ENCODE measurements at places on chromosomes 3 and 15.

DNA sequence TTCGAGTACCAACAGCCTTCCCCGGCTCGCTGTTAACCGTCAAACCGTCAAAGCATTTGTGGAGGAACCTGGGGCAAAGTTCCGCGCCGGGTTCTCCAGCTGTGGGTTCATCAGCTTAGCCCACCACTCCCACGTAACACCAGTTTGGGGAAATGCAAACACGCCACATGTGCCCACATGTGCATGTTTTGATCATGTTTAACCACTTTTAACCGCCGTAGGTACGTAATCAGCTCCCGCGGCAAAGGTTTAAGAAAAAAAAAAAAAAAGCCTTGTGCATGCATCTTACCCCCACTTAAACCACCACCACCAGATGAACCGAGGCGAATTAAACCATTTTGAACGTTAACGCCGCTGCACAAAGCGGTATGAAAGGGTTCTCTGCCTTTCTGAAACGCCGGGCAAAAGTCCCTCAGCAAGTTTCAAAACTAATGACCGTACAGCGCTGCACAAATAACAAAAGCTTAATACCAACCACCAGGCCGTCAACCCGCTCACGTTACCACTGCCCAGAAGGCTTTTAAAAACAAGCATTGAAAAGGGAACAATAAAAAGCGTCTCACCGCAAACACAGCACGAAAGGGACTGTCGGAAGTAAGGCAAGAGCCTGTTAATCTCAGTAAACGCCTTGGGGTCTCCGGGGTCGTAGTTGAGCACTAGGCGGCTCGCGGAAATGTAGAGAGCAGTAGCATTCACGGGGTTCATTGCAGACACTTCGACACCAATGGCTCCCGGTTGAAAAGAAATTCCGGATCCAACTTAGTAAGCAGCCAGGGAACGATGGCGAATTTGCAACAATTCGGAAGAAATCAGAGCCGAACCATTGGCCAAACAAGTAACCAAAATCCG lies 1.5 kb downstream of the MSL2 start:
- DNase-seq = no peak

- DNase-seq = no peak
Measured at GRCh38 chr3:133996251-133996661, 33.5 kb downstream of the SLCO2A1 start.

DNA sequence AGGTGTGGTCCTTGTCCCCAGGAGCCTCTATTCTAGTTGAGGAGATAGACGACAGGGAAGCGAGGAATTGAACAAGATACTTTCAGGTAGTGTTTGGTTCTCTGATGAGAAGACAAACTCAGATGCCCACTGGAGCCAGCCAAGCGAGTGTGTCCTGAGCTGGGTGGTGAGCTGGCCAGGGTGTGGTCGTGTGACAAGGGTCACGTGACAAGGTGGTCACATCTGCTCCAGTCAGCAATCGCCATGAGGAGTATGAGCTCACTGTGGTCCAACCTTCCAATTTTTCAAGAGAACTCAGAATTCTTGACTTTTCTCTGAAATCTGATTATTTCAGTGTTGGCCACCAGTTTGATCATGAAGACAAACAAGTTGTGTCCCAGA lies 39.5 kb downstream of the SLC6A6 start:
- DNase-seq = no peak

DNA sequence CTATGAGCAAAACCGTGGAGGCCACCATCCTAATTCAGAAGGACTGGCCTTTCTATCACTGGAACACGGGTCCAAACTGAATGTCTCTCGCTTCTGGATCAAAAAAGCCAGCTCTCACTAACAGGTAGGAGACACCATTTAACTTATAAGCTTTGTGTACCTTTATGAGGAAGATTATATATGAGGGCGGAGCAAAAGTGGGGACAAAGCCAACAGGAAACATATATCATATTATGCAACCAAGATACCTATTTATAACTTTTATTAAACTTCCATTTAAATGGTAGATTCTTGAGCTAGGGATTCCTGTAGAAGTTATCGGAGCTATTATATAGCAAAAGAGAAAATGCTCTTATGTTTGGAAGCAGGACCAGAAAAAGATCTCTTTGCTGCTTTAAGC lies 78.4 kb downstream of the IGF2BP2 start:
- no peak for DNase-seq

DNA sequence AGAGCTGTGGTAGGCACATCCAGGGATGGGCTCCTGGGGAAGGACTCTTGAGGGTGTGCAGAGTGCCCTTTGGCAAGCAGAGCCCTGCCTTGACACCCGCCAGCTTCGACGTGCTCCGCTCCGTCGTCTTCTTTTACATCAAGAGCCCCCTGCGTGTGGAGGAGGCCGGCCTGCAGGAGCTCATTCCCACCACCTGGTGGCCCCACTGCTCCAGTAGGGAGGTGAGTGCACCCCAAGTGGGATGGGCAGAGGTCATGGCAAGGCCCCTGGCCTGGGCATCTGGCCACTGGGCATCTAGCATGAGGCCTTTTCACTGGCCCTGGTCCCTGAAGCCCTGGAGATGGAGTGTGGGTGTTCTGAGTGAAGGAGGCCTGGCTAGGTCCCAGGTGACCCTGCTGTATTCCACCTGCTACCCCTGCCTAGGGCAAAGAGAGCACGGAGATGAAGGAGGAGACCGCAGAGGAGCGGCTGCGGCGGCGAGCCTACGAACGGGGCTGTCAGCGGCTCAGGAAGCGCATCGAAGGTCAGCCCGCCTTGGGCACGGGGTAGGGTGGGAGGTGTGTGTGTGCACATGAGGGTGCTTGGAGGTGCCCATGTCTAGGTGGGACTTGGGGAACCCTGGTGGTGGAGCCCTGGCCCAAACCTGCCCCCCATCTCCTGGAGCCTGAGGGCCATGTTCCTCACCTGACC lies 12.2 kb downstream of the RNF123 start:
- DNase-seq = no peak

DNA sequence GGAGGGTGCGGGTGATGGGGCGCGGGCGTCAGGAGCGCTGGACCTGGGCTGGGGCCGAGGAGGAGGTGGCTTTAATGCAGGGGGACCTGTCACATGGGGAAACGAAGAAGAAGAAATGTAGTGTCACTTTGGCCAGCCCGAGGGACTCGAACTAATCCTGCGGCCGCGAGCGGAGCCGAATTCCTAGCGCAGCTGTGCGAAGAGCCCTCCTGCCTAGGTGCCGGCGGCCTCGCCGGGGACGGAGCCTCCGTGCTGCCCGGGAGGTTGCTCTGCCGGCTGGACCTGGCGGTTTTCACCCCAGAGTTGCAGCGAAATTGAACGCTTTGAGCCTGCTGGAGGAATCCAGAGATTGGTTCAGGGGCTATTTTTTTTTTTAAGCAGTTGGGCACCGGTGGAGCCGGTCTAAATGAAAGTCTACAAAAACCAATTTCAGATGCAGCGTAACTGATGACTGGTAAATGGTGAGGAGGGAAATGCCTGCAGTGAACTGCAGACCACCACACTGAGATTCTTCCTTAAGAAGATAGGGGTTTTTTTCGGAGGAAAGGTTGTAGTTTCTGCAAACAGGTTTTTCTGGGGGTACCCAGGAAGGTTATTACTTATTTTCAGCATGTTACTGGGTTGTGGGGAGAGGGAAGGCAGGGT lies 662 bp downstream of the TMEM108 start:
- DNase-seq = no peak

GRCh38 chr15:29622637-29623036 lies 199.6 kb downstream of the TJP1 start:
- DNase-seq = no peak

- no peak for DNase-seq
Measured at GRCh38 chr15:63056829-63057228, 14.3 kb downstream of the TPM1 start.

DNA sequence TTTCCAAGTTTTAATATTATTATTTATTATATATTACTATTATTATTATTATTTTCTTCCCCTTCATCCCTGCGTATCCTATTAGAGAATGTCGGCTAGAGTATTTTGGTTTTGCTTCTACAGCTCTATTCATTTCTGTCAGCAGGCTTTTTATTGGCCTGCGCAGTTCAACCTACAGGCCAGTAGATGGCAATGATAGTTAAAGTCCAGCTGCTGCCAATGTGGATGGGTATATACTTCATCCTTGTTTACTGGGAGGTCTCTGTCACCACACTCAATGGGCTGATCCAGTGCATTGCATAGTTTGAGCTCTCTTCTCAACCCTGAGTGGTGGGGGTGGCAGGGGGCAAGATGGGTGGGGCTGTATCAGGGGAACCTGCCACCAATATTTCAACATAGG lies 799.8 kb downstream of the NSUN3 start:
- DNase-seq = peak; percentile 2

DNA sequence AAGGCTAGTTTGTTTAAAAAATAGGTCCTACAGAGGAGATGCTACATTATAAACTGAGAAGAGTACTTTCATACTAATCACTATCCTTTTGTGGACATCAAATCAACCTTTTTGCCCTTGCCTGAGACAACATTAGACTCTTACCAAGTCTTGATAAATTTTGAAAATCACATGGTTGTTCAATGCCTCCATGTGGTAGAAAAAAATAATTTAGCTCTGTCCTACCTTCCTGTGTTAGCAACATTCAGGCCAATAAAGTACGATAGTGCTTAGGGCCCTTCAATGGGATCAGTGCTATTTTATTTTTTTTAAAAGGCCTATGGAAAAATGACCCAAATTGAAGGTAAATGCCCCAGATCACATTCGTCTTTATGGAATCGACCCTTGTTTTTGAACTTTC lies 5.0 kb upstream of the UBE2E1 start:
- peak; percentile 17 for DNase-seq

DNA sequence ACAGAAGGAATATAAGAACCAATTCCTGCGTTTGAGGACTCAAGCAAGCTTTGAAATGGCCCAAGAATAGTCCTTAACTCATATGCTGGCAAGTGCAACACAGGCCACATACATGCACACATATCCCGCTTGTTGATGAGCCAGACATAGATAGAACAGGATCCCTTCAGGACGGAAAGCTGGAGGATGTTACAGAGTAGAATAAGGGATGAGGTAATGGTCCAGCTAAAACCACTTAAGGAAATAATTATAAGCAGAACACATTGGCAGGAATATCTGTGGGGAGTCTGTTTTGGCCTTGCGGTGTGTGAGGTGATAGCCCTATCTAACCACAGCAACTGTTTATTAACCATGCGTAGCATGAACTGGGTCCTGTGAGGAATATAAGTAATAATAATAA lies 25.0 kb downstream of the SCG3 start:
- DNase-seq = no peak

GRCh38 chr15:45802140-45802539 lies 167.3 kb downstream of the SQOR start:
- DNase-seq = no peak

GRCh38 chr3:50816894-50817293 lies 142.2 kb downstream of the DOCK3 start:
- DNase-seq = no peak

- no peak for DNase-seq
Measured at GRCh38 chr3:123340336-123340735, 108.6 kb downstream of the ADCY5 start.

DNA sequence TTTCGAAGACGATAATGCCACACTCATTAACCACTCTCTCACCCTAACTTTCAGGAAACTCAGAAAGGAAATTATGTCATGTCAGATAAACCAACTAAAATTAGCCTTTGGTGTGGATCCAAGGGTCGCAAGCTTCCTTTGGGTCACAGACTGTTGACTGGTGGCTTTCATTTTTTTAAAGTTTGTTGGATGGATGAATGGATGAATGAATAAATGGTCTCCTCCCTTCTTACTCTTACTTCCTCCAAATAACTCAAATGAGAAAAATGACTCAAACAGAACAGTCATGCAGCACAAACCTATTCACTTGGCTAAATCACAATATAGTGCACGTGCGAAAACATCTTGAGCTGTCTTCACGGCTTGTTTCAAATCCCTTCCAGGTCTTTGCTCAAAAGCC lies 82.9 kb upstream of the HACD2 start:
- no peak for DNase-seq

DNA sequence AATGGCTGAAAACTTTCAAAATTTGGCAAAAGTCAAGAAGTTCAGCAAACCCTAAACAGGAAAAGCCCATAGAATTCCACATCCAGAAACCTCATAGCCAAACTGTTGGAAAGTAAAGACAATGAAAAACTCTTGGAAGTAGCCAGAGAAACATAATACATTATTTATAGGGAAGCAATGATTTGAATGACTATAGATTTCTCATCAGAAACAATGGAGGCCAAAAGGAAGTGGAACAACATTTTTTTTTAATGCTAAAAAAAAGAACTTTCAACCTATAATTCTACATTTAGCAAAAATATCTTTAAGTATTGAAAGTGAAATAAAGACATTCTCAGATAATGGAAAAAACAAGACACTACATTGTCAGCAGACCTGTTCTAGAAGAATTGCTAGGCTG lies 30.2 kb downstream of the ALPK3 start:
- no peak for DNase-seq

GRCh38 chr15:42371096-42371495 lies 11.8 kb downstream of the CAPN3 start:
- DNase-seq = no peak

GRCh38 chr3:131731709-131732108 lies 228.9 kb upstream of the MRPL3 start:
- no peak for DNase-seq

DNA sequence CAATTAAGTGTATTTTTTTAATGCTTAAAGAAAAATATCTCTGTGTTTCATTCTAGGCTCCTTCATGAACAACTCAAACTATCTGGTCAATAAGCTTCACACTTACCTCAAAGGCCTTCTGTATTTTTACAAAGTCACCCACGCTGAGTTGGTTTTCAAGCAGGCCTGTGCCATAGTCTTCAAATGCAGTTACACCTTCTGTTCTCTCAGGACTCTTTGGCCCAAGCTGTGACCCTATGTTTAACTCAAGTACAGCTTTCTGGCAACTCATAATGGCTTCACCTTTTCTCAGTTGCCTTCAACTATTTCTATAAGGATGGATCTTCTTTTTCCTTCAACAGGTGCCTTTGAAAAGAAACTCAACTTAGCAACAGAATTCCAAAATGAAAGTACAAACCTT lies 587 bp downstream of the WDR49 start:
- no peak for DNase-seq

- DNase-seq = no peak
Measured at GRCh38 chr3:150508401-150508800, 37.9 kb downstream of the SERP1 start.

- no peak for DNase-seq
Measured at GRCh38 chr3:114451051-114451451, 157.2 kb downstream of the TIGIT start.

- DNase-seq = peak; percentile 46
Measured at GRCh38 chr3:30553641-30554316, 52.6 kb upstream of the TGFBR2 start.
